ENCODE measurements at places on chromosomes 3 and 15.

GRCh38 chr3:188343894-188344293 lies 189.9 kb downstream of the LPP start:
- no peak for DNase-seq

GRCh38 chr15:62834686-62835329 lies 207.7 kb upstream of the TPM1 start:
- no peak for DNase-seq

- no peak for DNase-seq
Observed at GRCh38 chr3:104819333-104819732, 547.4 kb upstream of the ALCAM start.

GRCh38 chr3:195461594-195462307 lies 18.9 kb upstream of the ACAP2 start:
- no peak for DNase-seq

DNA sequence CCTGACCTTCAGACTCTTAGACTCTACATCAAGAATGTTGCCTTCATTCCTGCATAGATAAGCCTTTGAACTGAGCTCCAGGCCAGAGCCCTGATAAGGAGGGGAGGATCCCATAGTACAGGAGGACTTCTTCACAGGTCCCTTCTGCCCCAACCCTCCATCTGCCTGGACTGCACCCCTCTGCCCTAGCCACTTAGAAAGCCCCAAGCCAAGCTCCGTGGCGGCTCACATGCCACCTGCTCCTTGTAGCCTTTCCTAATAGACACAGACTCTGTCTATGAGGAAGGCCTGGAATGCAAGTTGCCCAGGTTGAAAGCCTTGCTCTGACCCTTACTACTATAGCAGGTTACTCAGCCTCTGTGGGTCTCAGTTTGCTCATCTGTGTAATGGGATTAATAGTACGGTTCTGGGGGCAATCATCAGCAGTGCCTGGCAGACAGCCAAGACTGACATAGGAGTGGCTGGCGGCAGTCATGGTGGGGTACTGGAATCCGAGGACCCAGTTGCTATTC lies 11.6 kb downstream of the PCSK6 start:
- DNase-seq = no peak

GRCh38 chr3:40913641-40914040 lies 285.7 kb upstream of the CTNNB1 start:
- no peak for DNase-seq

- DNase-seq = no peak
Observed at GRCh38 chr3:179330438-179330837, 7.6 kb downstream of the ZNF639 start.

DNA sequence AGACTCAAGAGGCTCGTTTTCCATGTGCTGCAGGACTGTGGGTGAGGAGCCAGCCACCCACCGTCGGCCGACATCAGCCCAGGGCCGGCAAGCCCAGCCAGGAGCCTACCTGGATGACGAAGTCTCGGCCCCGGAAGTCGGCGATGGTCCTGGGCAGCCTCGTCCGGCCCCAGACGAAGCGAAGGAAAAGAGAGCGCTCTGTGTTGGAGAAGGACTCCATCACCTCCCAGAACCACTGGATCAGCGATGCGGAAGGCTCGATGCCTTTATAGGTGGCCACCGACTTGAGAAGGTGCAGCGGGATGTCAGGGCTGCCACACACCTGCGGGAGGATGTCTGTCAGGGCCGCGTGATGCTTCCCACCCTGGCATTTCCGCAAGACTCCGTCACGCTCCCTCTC lies 13.8 kb upstream of the OCA2 start:
- no peak for DNase-seq

Measured in BJ (cell line).